ENCODE measurements at places on chromosomes 5 and 9. TPM values are rescaled to one million over a fixed set of nuclear protein-coding genes. Genes with fewer than 3 reads are reported as not detected.

The ABCA1 gene
- total RNA-seq: 26.6 TPM

DNA sequence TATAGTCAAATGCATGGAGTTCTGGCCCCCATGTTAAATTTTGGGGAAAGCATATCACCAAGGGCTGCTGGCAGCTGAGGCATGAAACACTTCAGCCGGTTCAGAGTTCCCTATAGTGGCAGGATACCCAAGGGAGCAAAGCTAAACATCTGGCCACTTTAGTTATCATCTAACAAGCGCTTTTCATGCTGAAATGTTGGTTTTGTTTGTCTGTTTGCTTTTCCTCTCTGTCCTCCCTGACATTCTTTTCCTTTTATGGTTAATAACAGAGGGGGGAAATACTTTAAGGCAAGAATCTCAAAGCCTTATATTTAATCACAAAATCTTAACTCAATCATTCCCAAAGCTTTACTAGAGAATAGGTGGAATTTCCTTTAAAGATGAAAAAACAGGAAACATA, 11.9 kb downstream of the APBA1 start:
- DNase-seq: no peak
- H3K4me3 ChIP-seq: no peak overlapping the region
- H3K4me1 ChIP-seq: peaks cover 18% of the 10 kb centered on the region
- H3K36me3 ChIP-seq: no peaks in the 10 kb centered on the region
- no peaks in the 10 kb centered on the region for H3K27me3 ChIP-seq

- peak overlapping the region; percentile 33 for H3K27ac ChIP-seq
- H3K4me3 ChIP-seq: no peak overlapping the region
- no peak for DNase-seq
- no peaks in the 10 kb centered on the region for H3K27me3 ChIP-seq
- H3K4me1 ChIP-seq: peaks cover 29% of the 10 kb centered on the region
These were observed 40.5 kb downstream of the BHMT start for GRCh38 chr5:79151942-79152671.

DNA sequence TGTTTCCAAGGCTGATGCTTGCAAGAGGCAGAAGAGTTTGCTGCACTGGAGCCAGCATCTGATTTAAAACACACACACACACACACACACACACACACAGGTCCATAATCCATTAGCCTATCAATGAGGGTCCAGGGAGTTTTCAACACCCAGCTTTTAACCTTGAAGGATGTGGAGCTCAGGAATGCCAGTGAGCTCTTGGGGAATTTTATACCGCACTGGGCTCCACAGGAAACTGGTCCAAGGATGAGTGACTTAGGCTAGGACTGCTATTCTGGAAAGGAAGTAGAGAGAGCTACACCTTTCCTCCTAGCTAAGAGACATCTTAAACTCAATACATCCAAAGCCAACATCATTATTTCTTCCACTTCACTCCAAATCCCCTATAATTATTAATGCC, 942 bp upstream of the NRG2 start:
- no peak overlapping the region for H3K4me3 ChIP-seq
- DNase-seq: no peak
- peaks cover 12% of the 10 kb centered on the region for H3K4me1 ChIP-seq
- peaks cover 43% of the 10 kb centered on the region for H3K27me3 ChIP-seq
- H3K36me3 ChIP-seq: no peaks in the 10 kb centered on the region

DNA sequence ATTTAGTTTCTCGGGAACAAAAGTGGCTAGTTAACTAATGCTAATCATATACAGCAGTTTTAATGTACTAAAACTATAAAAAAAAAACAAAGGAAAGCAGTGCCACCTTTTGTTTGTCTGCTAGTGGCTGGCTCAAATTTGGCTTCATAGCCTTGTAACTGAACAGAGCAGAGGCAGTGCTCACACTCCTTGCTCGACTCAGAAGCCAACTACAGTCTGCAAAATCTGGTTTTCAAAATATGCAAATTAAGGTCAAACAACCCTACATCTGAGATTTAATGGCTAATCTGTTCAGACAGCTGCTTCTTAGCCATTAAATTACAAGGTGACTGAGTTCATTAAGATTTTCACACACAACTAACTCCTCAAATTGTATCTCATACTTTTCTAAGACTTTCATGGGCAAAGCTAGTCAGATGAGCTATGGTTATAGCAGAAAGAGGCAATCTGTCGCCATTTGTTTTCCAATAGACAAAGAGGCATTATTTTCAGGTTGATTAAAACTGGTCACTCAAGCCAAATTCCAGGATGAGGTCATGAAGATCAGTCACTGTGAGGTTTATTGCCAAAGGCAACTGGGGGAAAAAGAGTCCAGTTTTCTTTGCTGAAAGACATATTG, 56.8 kb upstream of the EPB41L4A start:
- peaks cover 10% of the 10 kb centered on the region for H3K4me1 ChIP-seq
- H3K27ac ChIP-seq: no peak overlapping the region
- H3K27me3 ChIP-seq: peaks cover 3% of the 10 kb centered on the region
- no peak overlapping the region for H3K4me3 ChIP-seq
- no peak for DNase-seq

- no peaks in the 10 kb centered on the region for H3K36me3 ChIP-seq
- H3K4me3 ChIP-seq: no peak overlapping the region
- no peak for DNase-seq
- peaks cover 31% of the 10 kb centered on the region for H3K4me1 ChIP-seq
- no peak overlapping the region for H3K27ac ChIP-seq
These were observed 393.2 kb upstream of the ZNF608 start for GRCh38 chr5:125139590-125139989.

GRCh38 chr5:1643651-1644392, 120.1 kb upstream of the LPCAT1 start:
- no peak overlapping the region for H3K4me3 ChIP-seq
- peaks cover 42% of the 10 kb centered on the region for H3K27me3 ChIP-seq
- peak; percentile 57 for DNase-seq
- no peak overlapping the region for H3K27ac ChIP-seq
- H3K36me3 ChIP-seq: no peaks in the 10 kb centered on the region

The CMYA5 gene
- 0.60 TPM for total RNA-seq

- H3K27ac ChIP-seq: peak overlapping the region; percentile 19
- H3K27me3 ChIP-seq: no peaks in the 10 kb centered on the region
- no peaks in the 10 kb centered on the region for H3K36me3 ChIP-seq
- H3K4me1 ChIP-seq: peaks cover 43% of the 10 kb centered on the region
These were observed 382.3 kb upstream of the SLC30A5 start for GRCh38 chr5:68711293-68712200.

The SLCO4C1 gene
- 0.10 TPM for total RNA-seq

GRCh38 chr9:69496846-69497450, 171.9 kb downstream of the ENTREP1 start:
- no peaks in the 10 kb centered on the region for H3K36me3 ChIP-seq
- H3K4me3 ChIP-seq: no peak overlapping the region
- H3K4me1 ChIP-seq: no peaks in the 10 kb centered on the region
- no peak for DNase-seq
- H3K27ac ChIP-seq: no peak overlapping the region
- no peaks in the 10 kb centered on the region for H3K27me3 ChIP-seq

DNA sequence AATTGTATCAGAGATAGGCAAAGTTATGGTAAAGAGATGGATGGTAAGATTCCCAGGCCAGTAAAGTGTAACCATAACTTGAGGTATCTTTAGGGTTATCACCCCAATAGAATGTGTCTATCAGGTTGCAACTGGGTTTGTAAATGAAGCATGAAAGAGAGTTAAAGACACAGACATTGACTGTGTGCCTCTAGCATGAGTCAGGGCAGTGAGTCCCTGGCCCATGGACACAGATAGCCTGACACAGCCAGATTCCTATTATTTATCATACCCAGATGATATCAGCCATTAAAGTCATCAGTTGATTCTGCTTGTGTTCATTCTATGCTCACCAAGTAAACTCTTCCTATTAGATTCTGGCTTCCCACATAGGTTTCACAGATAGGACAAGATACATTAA, 33.5 kb upstream of the SNAPC3 start:
- no peaks in the 10 kb centered on the region for H3K36me3 ChIP-seq
- no peak overlapping the region for H3K27ac ChIP-seq
- no peak for DNase-seq
- no peak overlapping the region for H3K4me3 ChIP-seq
